Activated CD8-positive, alpha-beta memory T cell treated with anti-CD3 and anti-CD28 coated beads, Interleukin-2, amount 50 U/mL, for 4 hours (primary cell): ENCODE measurements at places on chromosomes 7 and 10.

- DNase-seq = no peak
Measured at GRCh38 chr7:30224511-30225062, 59.8 kb upstream of the ZNRF2 start.

DNA sequence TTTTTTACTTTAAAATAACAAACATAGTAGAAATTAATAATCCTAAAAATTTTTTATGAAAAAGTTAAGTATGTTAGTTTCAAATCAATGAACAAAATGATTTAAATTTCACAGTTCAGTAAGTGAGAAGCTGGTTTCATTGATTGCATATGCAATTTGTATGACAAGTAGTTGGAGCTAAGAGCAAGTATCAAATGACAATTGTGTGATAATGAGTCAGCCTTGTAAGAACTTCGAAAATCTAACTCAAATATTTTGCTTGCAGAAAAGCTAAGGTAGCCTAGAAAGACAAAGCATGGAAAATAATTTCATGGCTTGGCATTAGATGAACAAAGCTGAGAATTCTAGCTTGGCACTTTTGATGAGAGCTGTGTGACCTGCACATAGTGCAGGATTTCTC, 111.5 kb downstream of the HDAC9 start:
- DNase-seq = no peak

GRCh38 chr7:921071-921461, 33.4 kb downstream of the ADAP1 start:
- no peak for DNase-seq

DNA sequence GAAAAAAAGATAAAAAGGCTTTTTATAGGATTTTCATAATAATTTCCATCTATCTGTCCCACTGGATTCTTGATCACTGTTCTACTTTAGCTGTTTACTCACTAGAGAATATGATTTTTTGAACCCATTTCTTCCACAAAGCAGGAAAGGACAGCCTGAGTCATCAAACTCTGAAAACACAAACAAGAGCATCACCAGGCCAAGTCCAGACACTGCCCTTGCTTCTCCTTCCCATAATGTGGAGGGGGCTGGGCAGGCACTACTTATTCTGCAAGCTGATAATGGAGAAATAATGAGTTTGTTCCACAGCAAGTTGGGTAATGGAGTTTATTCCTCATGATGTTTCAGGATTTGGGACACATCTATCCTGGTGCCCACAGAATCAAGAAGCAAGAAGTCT, 13.0 kb upstream of the KCNIP2 start:
- DNase-seq = no peak

GRCh38 chr10:21509341-21510240, 15.9 kb downstream of the SKIDA1 start:
- no peak for DNase-seq

GRCh38 chr7:48130658-48131108, 40.6 kb upstream of the ABCA13 start:
- DNase-seq = no peak

- DNase-seq = no peak
Measured at GRCh38 chr7:39531818-39532217, 34.4 kb upstream of the YAE1 start.
